ENCODE measurements at places on chromosomes 2 and 18. TPM values are rescaled to one million over a fixed set of nuclear protein-coding genes. Genes with fewer than 3 reads are reported as not detected.

GRCh38 chr2:201411421-201411820, 39.8 kb downstream of the TRAK2 start:
- peak; percentile 64 for DNase-seq

- DNase-seq = no peak
Measured at GRCh38 chr2:8477552-8478470, 204.0 kb upstream of the ID2 start.

- peak; percentile 45 for DNase-seq
Measured at GRCh38 chr2:73920577-73921545, 5.8 kb upstream of the DGUOK start.

GRCh38 chr18:43046322-43046721, 69.2 kb downstream of the RIT2 start:
- DNase-seq = no peak

- no peak for DNase-seq
Measured at GRCh38 chr2:99545604-99546003, 55.8 kb upstream of the REV1 start.

- peak; percentile 43 for DNase-seq
Measured at GRCh38 chr2:56239437-56239836, 55.6 kb downstream of the CCDC85A start.

DNA sequence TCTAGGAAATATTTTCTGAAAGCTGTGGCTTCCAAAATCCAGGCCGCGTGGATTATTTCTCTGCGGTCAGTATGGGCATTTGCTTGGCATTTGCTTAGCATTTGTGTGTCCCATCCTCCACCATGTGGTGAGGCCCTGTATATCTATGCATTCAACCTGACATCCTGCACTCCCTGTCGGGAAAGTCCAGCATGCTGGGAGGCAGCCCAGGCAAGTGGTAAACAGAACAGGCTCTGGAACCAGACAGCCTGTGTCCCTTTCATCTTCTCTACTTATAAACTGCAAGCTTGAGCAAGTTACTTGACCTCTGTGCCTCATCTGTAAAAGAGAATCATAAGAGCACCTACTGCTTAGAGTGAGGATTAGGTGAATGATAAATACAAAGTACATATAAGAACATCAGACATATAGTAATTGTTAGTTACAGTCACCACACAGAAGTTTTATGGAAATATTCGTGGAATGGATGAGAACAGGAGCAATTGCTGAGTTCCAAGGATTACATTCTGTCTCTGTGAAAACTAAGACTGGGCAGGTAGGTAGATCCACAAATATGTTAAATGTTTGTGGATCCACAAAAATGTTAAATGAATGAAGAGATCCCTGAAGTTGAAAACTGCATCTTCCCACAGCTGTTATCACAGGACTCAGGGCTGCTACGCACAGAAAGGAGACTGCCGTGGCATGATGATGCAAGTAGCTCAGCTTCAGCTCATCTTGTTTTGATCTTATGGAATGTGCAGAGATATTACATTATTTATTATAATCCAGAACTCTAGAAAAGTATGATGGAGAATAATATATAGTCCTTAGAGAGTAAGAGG, 317.0 kb upstream of the MMADHC start:
- no peak for DNase-seq

CXCR1 gene
- not detected for total RNA-seq

RRM2 gene
- 23.5 TPM for total RNA-seq

DNA sequence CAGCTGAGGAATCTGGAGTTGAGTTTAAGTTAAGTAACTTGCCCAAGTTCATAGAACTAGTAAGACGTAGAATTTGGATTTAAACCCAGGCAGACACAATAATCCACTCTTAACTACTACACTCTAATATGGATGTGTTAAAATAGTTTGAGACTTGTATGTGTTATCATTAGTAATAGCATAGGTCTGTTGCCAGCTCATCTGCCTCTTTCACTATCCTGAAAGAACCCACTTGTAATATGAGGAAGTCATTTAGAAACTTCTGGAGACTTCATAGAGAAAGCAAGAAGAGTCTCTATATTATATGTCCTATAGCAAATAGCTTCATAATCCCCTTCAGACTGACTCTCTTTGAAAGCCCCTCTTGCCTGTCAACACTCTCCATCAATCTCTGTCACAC, 43.0 kb upstream of the ACADL start:
- no peak for DNase-seq

HTR2B gene
- total RNA-seq = not detected

DNA sequence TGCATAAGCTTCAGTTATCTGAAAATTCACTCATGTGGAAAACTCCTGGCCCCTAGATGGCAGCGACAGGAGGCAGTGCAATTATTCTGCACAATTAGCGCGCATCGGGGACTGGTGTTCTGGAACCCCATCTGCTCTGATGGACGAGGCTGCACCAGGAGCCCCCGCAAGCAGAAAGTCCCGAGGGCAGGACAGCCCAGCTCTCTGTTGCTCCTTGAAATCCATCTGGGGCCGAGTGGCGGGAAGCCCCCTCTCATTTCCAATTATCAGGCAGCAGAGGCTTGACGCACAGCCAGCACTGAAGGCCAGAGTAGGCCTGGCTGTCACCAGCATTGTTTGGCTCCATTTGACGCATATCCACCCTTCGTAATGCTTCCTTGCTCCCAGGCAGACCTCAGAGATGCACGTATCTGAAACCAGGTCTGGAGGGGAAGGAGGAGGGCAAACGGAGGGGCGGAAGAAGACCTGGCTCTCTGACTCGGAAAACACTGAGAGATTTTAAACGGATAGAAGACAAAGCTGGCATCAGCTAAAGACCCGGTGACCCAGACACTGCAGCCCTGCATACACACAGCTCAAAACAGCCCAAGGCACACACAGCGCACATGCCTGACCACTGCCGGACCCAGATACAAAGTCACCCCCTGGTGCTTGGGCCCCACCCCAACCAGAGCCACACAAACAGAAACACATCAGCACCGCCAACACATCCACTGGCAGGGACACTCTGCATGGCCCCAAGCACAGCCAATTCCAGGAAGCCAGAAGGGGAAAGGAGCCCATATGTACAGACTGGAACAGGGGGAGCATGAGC, 69.8 kb downstream of the TNS1 start:
- DNase-seq = peak; percentile 59

GRCh38 chr18:49560624-49561288, 1.1 kb upstream of the LIPG start:
- DNase-seq = peak; percentile 40

FARP2 gene
- 45.9 TPM for total RNA-seq

ABCG5 gene
- total RNA-seq = not detected

DNA sequence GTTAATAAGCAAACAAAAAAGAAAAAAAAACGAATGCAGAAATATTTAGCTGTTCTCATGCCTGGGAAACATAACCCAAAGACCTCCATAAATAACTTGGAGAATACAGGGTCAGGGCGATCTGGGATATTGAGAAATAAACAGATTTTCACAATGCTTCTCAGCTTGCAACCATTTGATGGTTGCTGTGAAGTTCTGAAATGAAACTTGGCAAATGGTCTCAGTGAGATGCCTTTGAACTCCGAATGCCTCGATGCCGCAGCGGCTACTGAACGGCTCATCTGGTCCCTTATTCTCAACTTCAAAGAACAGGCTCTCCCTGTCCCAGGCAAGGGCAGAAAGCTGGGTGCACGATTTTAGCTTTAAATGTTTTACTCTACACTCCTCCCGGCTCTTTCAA, 78.1 kb downstream of the ZNF516 start:
- peak; percentile 80 for DNase-seq

DNA sequence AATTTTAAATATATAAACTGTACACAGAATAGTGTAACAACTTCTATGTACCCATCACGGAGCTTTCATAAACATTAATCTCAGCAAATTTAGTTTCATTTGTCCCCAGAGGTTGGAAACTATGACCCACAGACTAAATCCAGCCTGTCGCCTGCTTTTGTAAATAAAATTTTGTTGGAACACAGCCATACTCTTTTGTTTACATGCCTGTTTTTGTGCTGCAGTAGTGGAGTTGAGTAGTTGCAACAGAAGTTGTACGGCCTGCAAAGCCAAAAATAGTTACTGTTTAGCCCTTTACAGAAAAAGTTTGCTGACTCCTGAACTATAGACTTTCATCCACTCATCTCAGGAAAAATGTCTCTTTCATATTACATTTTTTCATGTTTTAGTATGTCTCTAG, 39.8 kb downstream of the RBM45 start:
- peak; percentile 13 for DNase-seq

DNA sequence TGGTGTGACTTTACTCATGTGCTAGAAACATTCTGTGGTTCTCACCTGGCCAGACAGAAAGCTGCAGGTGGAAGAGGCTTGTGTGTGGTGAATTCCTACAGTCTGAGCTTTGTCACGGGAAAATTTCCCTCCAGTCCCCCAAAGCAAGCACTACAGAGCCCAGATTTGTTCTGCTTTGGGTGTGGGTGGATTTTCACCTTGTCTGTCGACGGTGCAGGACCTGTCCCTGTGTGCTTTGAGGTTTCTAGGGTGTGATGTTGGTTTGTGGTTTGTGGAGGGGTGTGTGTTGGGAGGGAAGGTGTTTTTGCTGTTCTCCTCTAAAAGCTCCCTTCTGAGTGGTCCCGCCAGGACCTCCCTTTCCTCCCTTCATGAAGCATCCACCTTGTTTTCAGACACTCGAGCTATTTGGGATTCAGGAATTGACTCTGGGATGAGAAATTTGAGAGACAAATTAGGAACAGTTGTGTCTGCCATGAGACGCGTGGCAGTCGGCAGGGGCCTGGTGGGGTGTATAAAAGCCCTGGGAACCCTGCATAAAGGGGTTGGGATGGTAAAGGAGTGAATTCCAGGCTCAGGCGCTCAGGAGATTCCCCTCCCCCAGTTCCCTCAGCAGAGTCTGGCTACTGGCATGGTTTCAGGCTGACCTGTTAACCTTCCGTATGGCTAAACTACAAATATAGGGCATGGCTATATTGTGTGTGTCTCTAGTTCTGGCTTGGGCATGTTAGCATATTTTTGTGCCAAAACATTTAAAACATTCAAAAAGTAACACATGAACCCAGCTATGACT, 65.5 kb downstream of the DGKD start:
- no peak for DNase-seq

- DNase-seq = no peak
Measured at GRCh38 chr18:32724071-32724749, 48.6 kb downstream of the KLHL14 start.

IL36A gene
- total RNA-seq = not detected

- DNase-seq = no peak
Measured at GRCh38 chr2:61784643-61785042, 69.2 kb downstream of the FAM161A start.

MLPH gene
- total RNA-seq = 4.7 TPM

- DNase-seq = peak; percentile 76
Measured at GRCh38 chr2:1824202-1824905, 80.0 kb upstream of the PXDN start.

DNA sequence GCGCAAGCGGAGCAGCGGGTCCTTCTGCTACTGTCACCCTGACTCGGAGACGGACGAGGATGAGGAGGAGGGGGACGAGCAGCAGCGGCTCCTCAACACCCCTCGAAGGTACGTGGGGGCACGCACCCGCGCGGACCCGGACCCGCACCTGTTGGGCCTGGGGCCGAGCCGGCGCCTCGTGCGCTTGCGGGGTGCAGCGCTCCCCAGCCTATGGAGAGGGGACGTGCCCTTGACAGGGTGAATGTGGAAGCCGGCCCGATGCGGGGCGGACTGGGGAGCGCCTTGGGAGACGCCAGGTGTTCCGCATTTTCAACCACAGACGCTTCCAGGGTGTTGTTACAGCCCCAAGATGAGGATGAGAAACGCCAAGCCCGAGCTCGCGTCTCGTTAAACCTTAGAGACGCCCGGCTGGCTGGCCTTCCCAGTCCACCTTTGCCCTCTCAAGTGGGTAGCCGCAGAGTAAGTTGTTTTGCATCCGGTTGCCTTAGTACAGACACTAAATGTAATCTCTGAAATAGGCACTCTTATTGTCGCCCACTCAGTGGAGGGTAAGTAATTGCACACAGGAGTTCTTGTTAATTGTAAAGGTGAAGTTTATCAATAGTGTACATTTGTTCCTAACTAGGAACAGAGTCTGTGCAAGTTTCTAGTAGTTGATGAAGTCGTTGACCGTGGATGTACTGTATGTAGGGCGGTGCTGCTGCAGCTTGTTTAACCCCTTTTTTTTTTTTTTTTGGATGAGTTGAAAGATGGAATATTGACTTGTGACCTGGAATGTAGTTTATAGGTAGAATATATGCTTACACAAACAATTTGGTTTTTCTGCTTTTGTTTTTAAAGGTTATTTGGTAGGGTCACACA, 815 bp downstream of the GMCL1 start:
- peak; percentile 59 for DNase-seq

MYOM1 gene
- 0.65 TPM for total RNA-seq

DNA sequence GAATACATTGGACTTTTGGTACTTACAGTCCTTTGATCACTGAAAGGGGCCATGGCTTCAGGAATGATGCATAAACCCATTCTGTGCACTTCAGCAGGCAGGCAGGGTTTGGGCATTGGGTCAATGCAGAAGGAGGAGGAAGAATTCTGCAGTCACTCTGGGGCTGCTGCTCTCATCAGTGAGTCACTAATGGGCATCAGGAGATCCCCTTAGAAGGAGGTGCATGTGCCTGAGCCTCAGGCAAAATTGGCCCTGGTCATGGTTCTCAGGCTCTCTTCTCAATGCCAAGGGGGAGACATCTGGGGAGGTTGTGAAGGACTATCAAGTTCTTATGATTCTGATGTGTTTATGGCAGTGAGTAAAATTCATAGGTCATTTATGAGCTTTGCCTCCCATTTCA, 52.0 kb upstream of the TNP1 start:
- DNase-seq = peak; percentile 77

ANKRD53 gene
- not detected for total RNA-seq

SNX17 gene
- 193 TPM for total RNA-seq

- no peak for DNase-seq
Measured at GRCh38 chr2:66604326-66604725, 169.4 kb downstream of the MEIS1 start.

DNA sequence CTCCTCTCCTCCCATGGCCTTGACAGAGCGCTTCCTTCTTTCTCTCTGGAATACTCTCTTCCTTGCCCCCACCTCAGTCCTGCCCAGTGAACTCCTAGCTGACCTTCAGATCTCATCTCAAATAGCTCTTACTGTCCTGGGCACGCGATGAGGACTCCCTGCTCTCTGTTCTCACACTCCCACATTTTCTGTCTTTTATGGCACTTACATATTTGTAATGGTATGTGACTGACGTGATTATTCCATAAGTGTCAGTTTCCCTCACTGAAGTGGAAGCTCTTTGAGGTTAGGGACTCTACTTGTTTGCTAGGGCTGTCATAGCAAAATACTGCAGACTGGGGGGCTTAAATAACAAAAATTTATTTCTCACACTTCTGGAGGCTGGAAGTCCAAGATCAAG, 1.7 kb upstream of the DYSF start:
- peak; percentile 18 for DNase-seq

GRCh38 chr18:67367540-67367939, 149.0 kb downstream of the DSEL start:
- DNase-seq = peak; percentile 1

- DNase-seq = no peak
Measured at GRCh38 chr18:8422391-8422790, 186.8 kb upstream of the RAB12 start.

GRCh38 chr2:26598336-26598995, 42.7 kb downstream of the CIB4 start:
- no peak for DNase-seq

All from GM23248 (cell line).